ENCODE measurements at places on chromosomes 6 and 20.

DNA sequence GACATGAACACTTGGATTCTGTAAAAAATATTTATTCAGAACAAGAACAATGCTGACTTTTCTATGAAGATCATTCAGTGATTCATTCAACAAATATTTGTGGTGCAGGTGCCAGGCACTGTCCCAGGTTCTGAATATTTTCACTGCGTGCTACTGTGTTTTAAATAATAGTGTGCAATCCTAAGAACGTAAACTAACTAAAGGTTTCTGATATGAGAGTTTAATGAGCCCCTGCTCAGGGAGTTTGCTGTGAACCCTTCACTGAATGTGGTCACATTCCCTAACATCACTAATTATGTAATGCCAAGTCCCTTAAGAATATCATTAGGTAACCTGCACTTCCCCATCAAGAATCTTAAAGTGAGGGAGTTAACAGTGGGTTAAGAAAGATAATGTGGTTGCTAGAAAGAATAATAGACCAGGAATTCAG lies 1.7 kb upstream of the TMEM170B start:
- no peak for DNase-seq

DNA sequence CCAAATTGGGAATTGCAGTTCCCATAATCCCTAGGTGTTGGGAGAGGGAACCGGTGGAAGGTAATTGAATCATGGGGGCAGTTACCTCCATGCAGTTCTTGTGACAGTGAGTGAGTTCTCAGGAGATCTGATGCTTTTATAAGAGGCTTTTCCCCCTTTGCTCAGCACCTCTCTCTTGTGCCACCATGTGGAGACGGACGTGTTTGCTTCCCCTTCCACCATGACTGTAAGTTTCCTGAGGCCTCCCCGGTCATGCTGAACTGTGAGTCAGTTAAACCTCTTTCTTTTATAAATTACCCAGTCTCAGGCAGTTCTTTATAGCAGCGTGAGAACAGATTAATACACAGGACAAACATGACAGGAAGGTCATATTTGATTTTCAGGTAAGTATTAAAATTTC lies 25.3 kb upstream of the HECA start:
- DNase-seq: peak; percentile 70

GRCh38 chr6:43953794-43954310 lies 173.4 kb downstream of the MRPL14 start:
- DNase-seq: no peak

- DNase-seq: no peak
Observed at GRCh38 chr20:20786428-20786827, 74.0 kb upstream of the RALGAPA2 start.

DNA sequence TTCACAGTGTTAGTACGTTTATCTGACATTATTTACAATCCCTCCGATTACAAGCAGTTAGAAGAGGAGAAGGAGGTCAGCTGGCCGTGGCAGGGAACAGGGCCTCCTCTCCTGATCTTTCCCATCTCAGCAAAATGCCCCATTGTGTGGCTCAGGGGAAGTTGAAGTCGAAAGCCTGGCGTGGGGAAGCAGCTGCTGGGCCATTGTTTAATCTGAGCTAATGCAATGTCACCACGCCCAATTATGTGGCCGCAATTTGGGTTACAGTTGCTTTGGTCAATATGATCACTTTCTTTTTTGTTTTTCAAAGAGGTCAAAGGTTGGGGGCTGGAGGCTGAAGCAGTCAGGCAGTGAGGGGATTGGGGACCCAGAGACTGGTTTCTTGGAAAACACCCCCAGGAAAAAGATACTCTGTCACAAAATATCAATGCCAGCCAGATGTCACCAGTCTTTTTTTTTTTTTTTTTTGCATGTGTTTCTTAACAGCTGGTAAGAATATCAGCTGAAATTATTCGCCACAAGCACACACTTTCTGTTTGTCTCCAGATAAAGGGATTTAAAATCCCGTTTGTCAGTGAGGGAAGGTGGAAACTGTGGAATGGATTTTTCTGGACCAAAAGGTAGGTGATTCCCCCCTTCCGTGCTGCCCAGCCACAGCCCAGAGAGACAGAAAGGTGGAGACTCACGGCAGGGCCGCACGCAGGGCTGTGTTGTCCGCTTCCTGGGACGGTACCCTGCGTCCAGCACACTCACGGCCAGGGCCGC lies 24.6 kb downstream of the DLL1 start:
- no peak for DNase-seq
